MG63 (cell line): ENCODE measurements at places on chromosomes 4 and X. TPM values are rescaled to one million over a fixed set of nuclear protein-coding genes. Genes with fewer than 3 reads are reported as not detected.

- no peak for DNase-seq
These were observed 115.6 kb downstream of the GPR143 start for GRCh38 chrX:9650091-9650490.

GRCh38 chr4:1415681-1415981 lies 9.4 kb upstream of the NKX1-1 start:
- no peak for DNase-seq

- DNase-seq, result no peak
These were observed 17.7 kb downstream of the ADH4 start for GRCh38 chr4:99126376-99126775.

The AWAT2 gene
- total RNA-seq, result not detected in 2 replicates

DNA sequence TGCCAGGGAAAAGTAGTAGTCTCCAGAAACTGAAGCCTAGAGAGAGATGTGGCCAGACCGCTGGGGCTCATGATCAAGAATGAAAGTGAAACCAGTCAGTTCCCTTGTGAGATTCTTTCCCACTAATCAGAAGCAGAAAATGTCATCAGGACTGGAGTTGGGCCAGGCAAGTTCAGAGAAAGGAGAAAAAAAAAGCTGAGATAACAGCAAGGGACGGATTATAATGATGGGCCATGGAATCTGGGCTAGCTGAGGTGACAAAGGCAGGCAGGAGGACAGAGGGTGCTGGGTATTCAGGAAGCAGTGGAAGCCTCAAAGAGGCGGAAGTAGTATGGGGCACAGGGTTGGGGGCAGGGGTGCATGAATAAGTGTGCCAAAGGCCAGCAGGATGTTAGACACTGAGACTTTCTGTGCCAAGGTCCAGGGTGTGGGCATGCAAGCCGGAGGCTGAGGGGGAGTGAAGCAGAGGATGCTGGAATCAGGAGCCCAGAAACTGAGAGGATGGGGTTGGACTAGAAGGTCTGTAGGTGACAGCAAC lies 2.5 kb downstream of the CXorf38 start:
- DNase-seq, result peak; percentile 85
